ENCODE measurements at places on chromosomes 1 and 21.

GRCh38 chr1:89780721-89781120, 40.1 kb upstream of the LRRC8D start:
- peak; percentile 37 for DNase-seq

- DNase-seq: no peak
Observed at GRCh38 chr1:168455764-168456163, 88.0 kb downstream of the XCL2 start.

DNA sequence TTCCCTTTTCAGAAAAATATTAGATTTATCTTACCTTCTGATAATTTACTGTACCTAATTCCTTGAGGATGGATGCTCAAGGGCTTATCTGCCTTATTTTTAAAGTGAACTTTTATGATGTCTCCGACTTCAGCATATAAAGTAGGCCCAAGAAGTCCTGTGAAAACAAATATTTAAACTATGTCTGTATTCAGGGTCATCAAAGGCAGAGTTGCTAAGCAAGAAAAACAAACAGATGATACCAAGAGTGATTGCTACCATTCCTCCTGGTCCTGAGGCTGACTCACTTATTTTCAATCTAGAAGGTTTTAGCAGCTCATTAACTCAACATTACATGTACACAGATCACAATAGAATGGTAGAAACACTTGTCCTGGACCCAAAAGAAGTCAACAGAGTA, 14.1 kb downstream of the F5 start:
- no peak for DNase-seq

GRCh38 chr1:1756661-1757421, 21.4 kb downstream of the NADK start:
- DNase-seq: no peak

DNA sequence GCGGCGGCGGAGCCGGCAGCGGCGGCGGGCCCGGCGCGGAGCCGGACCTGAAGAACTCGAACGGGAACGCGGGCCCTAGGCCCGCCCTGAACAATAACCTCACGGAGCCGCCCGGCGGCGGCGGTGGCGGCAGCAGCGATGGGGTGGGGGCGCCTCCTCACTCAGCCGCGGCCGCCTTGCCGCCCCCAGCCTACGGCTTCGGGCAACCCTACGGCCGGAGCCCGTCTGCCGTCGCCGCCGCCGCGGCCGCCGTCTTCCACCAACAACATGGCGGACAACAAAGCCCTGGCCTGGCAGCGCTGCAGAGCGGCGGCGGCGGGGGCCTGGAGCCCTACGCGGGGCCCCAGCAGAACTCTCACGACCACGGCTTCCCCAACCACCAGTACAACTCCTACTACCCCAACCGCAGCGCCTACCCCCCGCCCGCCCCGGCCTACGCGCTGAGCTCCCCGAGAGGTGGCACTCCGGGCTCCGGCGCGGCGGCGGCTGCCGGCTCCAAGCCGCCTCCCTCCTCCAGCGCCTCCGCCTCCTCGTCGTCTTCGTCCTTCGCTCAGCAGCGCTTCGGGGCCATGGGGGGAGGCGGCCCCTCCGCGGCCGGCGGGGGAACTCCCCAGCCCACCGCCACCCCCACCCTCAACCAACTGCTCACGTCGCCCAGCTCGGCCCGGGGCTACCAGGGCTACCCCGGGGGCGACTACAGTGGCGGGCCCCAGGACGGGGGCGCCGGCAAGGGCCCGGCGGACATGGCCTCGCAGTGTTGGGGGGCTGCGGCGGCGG, 1.0 kb downstream of the ARID1A start:
- peak; percentile 65 for DNase-seq

DNA sequence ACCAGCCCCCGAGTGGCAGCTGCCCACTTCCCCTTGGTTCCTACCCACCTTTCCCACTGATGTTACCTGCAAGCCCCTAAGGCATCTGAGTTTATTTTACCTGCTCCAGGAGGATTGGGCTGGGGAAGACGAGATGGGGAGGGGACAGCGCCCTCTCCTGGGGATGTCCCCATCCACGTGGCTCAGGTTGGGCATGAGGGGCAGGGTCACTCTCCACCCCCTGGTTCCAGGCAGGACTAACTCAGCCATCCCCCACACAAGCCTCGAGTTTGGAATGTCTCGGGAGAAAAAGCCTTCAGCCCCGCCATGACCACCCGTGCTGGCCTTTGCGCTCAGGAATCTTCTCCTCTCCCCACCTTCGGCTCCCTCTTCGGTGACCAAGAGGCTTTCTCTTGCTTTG, 90.0 kb downstream of the ARHGEF10L start:
- DNase-seq: no peak

GRCh38 chr1:220222939-220223338, 49.3 kb downstream of the RAB3GAP2 start:
- no peak for DNase-seq

- DNase-seq: no peak
Observed at GRCh38 chr21:38468989-38469388, 29.3 kb downstream of the ERG start.

DNA sequence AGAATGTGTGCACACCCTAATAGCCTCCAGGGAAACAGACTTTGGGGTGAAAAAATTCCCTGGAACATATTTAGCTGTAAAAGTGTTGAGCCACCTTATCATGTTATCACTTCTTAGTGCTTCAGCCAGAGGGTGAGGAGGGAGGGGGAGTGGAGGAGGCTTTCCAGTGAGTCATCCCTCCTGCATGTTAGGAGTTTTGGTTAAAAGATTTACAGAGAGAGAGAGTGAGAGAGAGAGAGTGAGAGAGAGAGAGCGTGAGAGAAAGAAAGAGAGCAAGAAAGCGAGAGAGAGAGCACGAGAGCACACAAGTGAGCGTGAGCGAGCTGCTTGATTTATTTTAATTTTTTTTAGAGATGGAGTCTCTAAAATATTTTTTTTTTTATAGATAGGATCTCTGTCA, 13.5 kb upstream of the CACNA1E start:
- DNase-seq: no peak

- no peak for DNase-seq
Observed at GRCh38 chr1:206839006-206839560, 26.3 kb upstream of the IL20 start.

DNA sequence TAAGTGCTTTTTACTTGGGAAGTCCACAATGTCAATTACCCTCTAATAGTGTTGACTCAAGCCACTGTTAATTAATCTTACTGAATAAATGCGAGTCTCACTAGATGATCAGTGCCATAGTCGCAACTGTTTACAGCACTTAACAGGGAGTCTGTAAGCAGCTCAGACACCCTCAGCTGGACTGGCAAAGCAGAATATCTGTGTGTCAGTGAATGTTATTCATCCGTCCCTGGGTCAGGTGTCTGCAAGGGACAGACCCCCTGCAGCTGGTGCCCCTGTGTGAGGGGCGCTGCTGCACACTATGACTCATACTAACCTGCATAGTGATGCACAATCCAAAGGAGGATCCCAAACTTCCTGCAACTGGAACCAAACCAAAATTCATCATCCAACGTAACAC, 306.5 kb downstream of the HHIPL2 start:
- no peak for DNase-seq

DNA sequence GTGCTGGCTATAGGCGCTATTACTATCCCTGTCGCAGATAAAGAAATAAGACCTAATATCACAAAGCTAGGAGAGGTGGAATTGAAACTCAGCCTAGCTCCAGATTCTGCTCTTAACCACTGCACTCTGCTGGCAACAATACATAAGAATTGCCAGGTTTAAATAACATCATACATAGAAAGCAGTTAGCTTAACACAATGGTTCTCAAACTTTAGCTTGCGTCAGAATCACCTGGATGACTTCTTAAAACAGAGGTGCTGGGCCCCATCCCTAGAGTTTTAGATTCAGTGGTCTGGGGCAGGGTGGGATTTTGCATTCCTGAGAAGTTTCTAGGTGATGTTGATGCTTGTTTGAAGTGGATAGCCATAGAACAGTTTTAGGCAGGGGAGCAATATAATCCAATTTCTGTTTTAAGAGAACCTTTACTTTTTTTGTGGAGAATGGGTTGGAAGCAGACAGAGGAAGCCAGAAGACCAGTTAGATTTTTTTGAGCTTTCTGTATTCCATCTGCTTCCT, 1.1 kb upstream of the POMGNT1 start:
- no peak for DNase-seq

DNA sequence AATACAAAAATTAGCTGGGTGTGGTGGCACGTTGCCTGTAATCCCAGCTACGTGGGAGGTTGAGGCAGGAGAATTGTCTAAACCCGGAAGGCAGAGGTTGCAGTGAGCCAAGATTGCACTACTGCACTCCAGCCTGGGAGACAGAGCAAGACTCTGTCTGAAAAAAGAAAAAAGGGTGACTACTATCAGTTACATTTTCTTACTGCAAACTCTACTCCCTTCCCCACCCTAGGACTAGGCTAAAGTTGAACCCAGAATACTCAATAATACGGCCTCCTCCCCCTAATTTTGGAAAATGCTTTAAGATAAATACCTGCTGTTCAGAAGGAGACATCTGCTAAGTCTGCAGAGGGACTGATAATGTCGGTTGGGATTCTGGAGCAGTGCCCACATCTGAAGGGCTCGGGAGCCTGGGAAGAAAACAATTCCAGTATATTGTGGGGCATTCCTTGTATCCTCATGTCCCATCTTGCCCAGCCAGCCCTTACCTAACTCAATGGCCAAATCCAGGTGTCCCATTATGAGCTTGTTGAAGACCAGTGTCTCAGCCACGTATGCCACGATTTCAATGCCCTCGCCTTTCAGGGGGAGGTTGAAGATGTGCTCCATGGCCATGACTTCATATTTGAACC, 89.7 kb downstream of the ADCY10 start:
- no peak for DNase-seq

- DNase-seq: no peak
Observed at GRCh38 chr1:46363121-46363520, 22.5 kb downstream of the NSUN4 start.

DNA sequence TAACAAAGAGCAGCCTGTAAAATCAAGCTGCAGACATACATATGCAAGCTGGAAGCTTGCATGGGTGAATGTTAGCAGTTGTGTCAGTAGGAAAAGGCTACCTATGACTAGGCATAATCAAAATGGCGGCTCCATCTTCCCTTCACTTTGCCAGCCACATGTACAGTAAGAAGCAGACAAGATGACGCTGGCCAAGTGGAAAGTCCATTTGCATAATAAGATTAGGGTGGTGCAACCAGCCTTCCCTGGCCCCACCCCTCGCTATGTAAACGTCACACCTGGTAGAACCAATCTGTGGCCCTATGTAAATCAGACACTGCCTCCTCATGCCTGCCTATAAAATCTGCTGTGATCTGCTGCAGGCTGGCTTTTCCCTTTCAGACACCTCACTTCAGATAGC, 171.9 kb upstream of the USP25 start:
- no peak for DNase-seq

GRCh38 chr21:31622397-31622796, 37.1 kb upstream of the SOD1 start:
- DNase-seq: no peak

DNA sequence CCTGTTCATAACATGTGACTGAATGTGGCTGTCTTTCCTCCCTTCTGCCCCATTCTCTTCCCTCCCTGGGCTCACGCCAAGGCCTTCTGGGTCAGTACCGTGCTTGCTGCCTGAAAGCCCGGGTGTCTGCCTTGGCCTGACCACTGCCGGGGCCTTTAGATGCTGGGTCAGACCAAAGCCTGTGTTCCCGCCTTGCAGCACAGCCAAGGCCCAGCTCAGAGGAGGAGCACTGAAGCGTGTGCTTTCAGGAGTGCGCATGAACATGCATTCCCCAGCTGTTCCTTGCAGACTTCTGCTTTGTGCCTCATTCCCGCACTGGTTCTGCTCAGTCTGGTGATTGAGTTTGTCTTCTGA, 27.0 kb upstream of the SARS1 start:
- no peak for DNase-seq

DNA sequence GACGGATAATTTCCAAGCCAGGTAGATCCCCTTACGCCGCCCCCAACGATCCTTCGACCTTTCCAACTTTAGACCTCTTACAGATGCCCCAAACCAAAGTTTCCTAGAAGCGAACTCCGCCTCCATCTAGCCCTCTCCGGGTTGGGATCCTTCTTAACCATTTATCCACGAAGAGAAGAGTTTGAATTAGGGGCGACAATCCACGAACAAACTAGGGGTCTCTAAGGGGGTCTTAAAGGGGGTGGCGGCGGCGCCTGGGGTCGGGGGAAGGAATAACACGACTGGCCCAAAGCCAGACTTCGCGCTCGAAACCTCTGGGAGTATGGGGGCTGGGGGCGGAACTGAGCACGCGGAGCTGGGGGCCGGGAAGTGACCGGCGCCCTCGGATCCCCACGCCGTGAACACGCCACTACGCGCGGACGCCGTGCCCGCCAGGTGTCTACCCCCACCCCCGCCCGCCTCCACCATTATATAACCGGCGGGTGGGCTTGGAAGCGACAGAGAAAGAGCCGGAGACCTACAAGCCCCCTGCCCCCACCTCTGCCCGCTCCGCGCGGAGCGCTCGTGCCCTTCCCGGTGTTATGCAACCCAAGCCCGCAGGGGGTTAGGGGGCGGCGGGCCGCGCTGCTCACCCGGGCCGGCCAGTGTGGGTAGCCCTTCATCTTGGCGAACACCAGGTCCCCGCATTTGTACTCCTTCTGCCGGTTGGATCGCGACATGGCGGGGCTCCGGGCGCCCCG, 594 bp downstream of the HDGF start:
- peak; percentile 46 for DNase-seq

DNA sequence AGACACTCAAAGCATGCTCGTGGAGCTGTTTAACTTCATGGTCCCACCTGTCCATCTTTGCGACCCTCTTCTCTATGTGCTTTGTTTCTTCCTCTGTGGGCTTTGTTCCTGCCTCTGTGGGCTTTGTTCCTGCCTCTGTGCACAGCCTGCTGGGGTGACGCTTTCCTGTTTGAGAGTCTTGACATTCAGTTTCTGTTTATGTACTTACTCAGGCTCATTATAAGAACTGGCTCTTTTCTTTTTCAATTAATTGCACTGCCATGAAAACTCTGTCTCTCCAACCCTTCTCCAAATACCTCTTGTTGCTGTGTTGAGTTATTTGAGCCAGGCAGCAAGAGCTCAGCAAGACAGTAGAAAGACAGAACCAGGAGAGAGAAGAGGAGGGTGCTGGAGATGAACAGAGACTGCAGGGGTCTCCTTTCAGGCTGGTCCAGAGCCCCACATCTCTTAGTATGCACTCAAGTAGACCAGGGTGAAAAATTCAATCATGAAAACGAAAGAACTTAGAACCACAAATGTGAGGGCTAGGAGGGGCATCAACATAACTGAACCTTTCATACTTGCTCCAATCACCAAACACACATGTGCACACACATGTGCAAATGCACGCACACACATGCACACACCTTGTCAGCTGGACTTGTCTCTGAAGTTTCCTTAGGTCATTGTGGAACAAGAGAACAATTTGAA, 88.3 kb upstream of the SGIP1 start:
- peak; percentile 51 for DNase-seq

- DNase-seq: no peak
Observed at GRCh38 chr1:78355656-78356055, 135.1 kb upstream of the PTGFR start.
